ENCODE measurements at places on chromosomes 6 and 20.

DNA sequence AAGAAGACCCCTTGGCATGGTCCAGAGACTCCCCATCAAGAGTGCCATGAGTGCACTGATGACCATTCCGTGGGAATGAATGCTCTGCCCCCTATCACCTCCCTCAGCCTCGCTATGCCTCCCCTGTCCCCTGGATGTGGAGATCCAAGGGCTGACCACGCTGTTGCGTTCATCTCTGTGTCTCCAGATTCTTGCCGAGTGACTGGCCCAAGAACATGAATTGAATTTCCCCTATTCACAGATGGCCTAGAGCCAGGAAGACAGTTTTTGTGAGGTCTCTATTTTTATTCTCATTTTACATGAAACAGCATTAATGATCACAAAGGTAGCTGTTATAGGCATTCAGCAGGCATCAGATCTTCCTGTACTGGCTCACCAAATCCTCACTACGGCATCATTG, 33.6 kb downstream of the MAFB start:
- no peak for DNase-seq

GRCh38 chr6:83873869-83874268, 14.4 kb downstream of the CYB5R4 start:
- no peak for DNase-seq

GRCh38 chr6:14423330-14423729, 305.8 kb downstream of the CD83 start:
- no peak for DNase-seq

DNA sequence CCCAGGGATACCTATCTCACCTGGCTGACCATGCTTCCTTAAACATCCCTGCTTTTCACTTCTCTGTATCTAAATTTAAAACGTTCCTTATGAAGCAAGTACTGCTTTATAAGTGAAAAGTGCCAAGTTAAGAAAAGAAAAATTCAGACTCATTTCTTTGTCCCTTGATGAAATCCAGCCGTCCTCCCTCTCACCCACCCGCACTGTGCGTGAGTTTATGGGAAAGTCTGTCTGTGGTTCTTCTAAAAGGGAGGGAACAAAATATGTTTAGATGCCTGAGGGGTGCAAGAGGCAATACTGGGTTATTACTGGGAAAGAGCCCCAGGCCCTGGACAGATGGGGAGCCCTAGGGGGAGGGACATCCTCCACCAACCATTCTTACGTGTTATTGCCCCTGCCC, 31.2 kb downstream of the SPDEF start:
- DNase-seq = no peak

DNA sequence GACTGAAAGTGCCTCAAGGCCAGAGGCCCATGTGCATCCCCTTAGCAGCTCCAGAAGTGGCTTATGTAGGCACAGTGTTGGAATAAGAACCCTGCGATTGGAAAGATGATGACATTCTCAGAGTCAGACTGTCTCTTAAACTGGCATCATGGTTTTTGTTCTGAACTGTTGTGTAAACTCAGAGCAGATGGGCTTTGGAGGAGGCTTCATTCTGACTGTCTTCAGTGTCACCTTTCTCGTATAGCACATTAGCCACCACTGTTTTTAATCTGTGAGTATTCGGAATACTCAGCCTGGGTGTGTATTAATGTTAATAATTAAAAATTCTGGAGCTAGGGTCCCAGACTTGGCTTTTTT, 140.9 kb downstream of the JARID2 start:
- no peak for DNase-seq
